ENCODE measurements at places on chromosomes 3 and 15.

DNA sequence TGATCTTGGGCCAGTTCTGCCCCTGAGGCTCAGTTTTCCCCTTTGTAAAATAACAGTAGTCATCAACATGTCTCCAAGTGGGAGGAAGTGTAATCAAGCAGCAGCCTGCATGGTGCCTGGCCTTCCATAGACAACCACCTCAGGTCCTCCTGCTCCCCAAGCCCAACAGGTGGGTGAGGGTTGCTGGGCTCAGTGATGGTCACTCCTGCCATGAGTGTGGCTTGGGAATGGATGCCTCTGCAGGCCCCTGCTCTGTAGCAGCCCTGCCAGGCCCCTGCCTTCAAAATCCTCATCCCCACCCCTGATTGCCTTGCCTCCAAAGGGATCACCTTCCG, 59.1 kb upstream of the SLC6A1 start:
- no peak for DNase-seq

- DNase-seq, result no peak
Measured at GRCh38 chr3:170081079-170081741, 43.4 kb downstream of the GPR160 start.

DNA sequence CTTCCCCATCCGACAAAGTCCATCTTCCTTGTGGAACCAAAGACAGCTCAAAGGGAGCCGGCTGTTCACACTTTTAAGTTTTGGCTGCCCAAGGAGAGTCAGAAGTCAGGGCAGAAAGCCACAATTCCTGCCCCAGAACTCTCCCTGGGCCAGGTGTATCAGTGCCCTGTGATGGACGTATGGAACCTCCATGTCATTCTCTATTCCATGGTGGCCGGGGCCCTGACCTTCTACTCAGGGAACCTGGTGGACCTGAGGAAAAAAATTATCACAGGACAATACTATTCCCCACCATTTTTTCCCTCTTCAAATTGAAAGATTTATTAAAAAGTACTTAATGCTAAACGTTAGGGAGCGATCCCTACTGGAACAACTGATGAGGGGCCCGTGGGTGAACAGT, 66.6 kb downstream of the HMCES start:
- no peak for DNase-seq

DNA sequence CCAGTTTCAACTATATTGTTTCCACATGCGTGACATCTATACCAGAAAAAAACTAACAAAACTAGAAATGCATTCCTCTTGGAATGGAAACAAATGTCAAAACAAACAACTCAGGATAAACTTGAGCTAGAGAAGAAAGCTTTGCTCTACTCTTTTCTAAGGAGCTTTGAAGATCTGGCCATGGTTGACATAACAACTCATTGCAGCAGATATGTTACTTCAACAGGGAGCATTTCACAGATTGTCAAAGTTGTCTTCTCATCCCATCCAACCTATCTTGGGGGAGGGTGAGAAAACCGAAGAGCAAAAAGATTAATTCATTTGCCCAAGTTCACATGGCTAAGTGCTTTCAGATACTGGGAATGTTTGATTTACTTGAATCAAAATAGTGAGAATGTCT, 484.4 kb downstream of the CNTN4 start:
- DNase-seq, result no peak

GRCh38 chr3:86954747-86955146, 36.2 kb downstream of the VGLL3 start:
- DNase-seq, result no peak

GRCh38 chr15:22950256-22950990, 29.7 kb downstream of the CYFIP1 start:
- no peak for DNase-seq

- DNase-seq, result no peak
Measured at GRCh38 chr3:14057701-14058100, 67.0 kb downstream of the CHCHD4 start.

DNA sequence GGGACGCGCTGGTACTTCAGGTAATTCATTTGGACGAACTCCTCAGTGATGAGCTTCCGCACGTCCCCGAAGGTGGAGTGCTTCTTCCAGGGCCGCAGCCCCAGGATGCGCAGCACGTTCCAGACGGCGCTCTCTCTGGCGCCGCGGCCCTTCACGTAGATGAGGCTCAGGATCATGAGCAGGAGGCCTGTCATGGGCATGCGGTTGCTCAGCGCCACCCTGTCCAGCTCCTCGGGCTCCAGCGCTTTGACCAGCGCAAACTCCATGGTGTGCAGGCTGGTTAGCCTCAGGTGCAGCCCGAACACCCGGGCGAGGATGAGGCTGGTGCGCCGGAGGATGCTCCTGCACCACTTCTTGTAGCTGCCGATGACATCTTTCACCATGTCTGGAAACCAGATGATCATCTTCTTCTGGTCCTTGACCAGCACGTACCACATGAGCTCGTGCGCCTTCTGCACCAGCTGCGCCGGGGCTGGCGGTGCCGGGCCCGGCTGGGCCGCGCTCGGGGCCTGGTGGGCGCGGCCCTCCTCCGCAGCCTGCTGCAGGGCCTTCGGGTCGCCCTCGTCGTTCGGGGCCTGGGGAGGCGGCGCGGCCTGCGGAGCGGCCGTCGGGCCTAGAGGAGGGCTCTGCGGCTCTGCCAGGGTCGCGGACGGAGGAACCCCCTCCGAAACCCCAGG, 501 bp downstream of the NDN start:
- DNase-seq, result no peak

- no peak for DNase-seq
Measured at GRCh38 chr3:32945136-32945535, 6.3 kb upstream of the CCR4 start.

- no peak for DNase-seq
Measured at GRCh38 chr3:21054064-21054463, 696.9 kb downstream of the ZNF385D start.

- DNase-seq, result no peak
Measured at GRCh38 chr15:101488300-101489164, 975 bp downstream of the PCSK6 start.

DNA sequence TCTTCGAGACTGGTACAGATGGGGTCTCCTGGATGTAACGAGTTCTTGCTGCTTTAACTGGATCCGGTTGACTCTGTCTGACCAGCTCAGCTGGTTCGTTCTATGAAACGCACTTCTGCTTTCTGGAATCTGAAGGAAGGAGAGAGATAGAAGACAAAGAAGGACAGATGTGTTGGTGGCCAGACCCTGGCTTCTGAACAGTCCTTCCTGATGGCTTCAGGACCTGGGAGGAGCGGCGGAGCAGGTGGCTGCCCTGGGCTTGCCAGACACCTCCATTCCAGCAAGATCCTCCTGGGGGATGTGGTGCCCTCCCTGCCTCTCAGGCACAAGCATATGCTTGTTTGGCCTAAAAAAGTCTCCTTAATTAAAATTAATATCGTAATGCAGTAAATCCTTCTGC, 99.9 kb downstream of the APBA2 start:
- no peak for DNase-seq

GRCh38 chr15:83993591-83993990, 242.0 kb upstream of the GOLGA6L4 start:
- no peak for DNase-seq

DNA sequence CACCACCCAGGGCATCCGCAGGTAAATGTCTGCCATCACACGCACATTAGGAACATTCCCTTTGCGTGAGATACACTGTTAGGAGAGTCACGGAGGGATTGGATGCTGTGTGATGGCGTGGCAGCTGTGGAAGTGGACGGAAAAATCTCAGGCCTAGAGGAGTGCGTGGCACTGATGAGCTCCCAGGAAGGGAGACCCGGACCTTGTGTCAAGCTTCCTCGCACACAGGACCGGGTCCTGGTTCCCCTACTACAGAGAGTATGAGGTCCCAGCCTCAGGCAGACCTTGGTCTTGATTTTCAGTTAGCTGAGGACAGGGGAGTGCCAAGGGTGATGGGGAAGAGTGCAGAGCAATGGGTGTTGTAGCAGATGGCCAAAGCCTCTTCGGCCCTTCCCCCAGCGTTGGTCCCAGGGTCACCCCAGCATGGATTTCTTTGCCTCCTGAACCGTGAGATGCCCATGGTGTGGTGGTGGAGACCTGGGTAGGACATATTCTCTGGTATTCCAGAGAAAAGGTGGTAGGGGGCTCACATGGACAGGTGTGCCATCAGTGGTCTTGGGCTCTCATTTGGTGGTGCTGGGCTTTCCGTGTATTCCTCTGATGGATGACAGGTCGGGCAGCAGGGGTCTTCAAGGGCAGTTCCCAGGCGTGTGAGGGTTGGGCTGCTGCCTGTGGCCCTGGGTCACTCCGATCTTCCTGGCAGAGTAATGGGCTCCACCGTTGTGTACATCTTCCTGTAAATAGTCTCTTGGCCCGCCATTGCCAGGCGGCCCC, 105.1 kb downstream of the SNRPN start:
- no peak for DNase-seq

GRCh38 chr3:143200001-143200924, 80.7 kb downstream of the CHST2 start:
- DNase-seq, result no peak

DNA sequence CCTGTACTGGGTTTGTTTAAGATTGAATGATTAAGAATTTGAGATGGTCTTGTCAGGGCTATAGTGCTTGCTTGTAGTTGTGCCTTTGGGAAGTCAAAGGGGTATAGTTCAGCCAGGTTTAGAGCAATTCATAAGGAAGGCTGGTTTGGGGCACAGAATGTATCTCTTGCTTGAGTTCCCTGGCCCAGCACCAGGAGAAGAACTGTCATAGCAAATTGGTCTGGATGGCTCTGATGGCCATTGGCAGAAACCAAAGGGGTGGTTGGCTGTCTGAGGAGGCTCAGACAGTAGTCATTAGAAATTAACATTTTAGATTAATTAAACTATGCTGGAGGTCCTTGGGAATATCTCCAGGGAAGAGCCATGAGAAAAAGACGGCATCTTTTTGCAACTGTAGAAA, 25.4 kb upstream of the OTOL1 start:
- no peak for DNase-seq

DNA sequence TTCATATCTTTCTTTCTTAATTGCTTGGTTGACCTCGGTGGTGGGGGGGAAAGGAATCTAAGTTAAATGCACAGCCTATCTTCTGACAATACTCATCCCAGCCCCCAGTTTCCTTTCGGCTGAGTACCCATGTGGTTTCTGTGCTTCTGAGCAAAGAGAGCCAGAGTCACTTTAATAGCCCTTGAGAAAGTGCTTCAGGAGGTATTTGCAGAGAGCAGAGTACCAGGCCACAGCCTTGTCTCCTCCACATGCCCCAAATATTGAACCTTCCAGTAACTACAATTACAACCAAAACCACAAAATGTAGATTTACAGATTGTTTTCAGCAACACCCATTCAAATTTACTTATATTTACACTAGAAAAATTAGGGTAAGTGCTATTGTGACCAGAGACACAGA, 647.4 kb downstream of the NR2F2 start:
- no peak for DNase-seq

DNA sequence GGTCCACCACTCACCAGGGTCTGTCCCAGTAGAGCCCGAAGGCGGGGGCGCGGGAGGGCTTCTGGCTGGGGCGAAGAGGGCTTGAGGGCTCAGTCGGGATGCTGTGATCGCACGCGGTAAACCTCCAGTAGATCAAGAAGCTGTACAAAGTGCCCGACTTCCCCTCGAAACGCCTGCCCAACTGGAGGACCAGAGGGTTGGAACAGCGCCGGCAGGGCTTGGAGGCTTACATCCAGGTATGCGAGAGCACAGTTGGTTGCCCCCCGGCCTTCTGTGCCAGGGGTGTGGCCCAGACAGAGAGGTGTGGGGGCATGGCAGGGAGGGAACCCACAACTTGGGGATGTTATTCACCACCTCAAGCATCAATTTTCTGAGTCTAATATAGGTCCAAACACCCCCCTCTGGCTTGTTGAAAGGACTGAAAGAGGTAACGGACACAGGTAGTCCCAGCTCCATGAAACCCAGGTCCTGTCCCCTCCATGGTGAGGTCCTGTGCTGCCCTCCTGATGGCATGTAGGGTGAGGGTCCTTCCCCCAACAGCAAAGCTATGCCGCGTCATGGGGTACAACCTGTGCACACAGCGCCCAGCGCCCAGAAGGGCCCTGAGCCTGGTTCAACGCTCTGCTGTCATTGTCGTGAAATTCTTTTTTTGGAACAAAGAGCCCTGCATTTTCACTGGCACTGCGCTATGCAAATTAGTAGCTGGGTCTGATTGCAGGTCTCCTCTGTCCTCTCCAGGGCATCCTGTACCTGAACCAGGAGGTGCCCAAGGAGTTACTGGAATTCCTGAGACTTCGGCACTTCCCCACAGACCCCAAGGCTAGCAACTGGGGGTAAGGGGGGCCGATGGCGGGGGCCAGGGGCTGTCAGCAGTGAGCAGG, 1.2 kb downstream of the SNX22 start:
- DNase-seq, result no peak

DNA sequence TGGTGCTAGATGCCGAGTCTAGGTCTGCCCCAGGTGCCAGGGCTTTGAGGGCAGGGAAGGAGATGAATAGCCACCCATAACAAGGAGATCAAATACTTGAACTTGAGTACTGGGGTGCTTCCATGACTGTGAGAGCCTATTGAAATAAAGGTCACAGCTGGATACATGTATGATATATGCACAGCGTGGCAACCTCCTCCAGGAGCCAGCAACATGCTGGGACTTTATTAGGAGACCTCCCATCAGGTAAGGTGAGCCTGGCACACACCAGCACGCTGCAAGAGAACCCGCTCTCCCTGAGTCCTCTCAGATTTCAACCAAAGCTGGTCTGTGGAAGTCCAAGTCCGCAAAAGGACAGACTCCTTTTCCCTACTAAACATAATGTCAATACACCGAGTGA, 10.5 kb upstream of the HES1 start:
- DNase-seq, result no peak

DNA sequence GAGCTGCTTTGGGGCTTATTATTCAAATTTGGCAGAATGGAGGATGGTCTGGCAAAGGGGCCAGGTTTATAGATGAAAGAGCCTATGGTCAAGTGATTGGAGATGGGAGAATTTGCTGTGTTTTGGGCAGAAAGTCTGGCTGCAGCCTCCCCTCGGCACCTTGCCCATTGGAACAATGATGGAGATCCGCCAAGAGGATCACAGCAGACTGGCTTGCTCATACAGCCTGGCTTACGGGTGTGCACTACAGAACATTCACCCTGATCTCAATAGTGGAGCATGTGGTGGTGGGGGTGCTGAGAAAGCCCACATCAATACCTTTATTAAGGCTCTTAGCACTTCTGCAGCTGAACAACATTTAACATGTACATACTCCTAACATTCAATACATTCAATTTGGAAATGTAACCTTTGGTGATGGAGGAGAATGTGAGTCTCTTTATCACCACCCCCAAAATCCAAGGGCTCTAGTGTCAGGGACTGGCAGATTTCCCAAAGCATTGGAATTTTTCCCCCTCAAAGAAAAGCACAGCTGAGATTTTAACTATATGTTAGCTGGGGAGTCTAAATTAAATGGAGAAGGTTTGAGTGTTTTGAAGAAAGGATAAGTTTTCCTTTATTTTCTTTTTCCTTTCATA, 118.4 kb upstream of the TMC3 start:
- no peak for DNase-seq

DNA sequence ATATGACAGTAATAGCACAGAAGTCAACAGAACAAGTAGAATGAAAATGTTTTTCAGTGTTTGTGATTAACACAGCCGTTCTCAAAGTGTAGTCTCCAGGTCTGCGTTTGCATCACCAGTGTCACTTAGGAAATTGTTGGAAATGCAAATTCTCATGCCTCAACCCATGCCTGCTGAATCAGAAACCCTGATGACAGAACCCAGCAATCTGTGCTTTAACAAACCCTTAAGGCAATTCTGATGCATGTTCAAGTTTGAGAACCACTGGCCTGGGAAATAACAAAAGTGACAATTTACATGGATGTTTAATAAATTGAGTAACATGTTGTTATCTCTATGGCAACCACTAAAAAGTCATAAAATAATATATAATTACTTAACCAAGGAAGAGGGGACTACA, 103.1 kb upstream of the ATP11B start:
- DNase-seq, result no peak

All from activated gamma-delta T cell treated with anti-CD3 and anti-CD28 coated beads, Interleukin-2, amount 50 U/mL, for 16 hours (primary cell).